ENCODE measurements at places on chromosomes 12 and 14.

GRCh38 chr12:127941332-127941731 is 325.6 kb upstream of the TMEM132C start:
- DNase-seq = no peak

- no peak for DNase-seq
Observed at GRCh38 chr12:77946541-77947061, 115.9 kb downstream of the NAV3 start.

GRCh38 chr12:31618228-31619025 is 27.5 kb upstream of the DENND5B start:
- DNase-seq = no peak

GRCh38 chr12:115074617-115075016 is 390.6 kb upstream of the TBX3 start:
- no peak for DNase-seq

GRCh38 chr14:23910101-23910875 is 43.3 kb upstream of the DHRS4 start:
- peak; percentile 20 for DNase-seq

- no peak for DNase-seq
Observed at GRCh38 chr12:67358781-67359338, 89.7 kb downstream of the CAND1 start.

- no peak for DNase-seq
Observed at GRCh38 chr12:127038761-127039160, 1228.2 kb upstream of the TMEM132C start.

GRCh38 chr14:77988096-77988870 is 181.9 kb upstream of the NRXN3 start:
- DNase-seq = no peak

DNA sequence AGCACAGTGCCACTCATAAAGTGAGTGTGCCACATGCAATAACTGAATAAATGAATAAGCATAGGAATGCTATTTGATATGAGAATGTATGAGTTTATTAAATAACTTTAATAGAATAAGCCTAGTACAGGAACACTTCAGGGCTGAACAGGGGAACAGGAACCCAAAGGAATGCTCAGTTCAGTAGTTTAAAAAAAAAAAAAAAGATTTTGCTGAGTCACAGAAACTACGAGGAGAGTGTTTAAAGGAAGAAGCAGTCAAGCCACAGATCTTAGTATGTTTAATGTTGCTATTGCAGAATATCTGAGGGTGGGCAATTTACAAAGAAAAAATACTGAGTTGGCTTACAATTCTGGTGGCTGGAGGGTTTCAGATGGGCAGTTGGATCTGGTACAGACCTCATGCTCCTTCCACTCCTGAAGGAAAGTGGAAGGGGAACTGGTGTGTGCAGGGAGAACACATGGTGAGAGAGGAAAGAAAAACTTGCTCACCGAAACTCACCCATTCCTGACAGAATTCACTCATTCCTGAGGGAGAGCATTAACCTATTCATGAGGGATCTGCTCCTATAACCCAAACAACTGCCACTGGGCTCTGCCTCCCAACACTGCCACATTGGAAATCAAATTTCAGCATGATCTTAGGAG is 880.3 kb upstream of the MGAT4C start:
- DNase-seq = no peak

DNA sequence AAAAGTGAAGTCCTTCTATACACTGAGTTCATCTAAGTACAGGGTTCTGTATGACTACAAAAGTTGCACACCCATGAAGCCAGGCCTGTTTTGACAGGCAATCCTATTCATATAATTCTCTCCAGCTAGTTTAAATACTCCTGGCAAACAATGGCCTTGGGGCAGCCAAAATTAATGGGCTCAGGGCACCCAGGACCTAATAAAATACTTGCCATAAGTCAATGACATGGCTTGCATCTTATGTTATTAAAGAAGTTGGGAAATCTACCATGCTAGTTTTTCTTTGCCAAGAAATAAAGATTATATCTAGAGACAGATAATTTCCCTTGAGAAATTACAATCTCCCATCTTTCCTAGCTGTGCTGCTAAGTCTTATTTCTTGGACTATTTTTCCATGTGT is 11.1 kb upstream of the TMTC1 start:
- no peak for DNase-seq

DNA sequence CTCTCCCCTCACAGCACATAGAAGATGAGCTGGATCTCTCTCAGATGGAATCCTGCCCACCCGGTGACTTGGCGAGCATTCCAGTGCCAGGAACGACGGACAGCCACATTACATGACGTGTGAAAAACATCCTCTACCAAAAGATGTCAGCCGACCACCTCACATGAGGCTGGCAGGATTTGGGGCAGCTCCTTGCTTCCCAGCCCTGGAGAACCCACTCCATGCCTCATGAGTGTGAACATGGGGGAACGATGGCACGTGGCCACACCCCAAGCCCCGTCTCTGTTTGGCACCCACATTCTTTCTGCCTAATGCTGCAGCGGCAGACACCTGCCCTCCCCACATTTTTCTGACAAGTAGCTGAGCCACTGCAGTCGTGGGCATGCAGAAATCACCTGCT is 202.5 kb downstream of the CALM1 start:
- DNase-seq = no peak

GRCh38 chr14:78637489-78637888 is 467.3 kb downstream of the NRXN3 start:
- DNase-seq = no peak

- DNase-seq = no peak
Observed at GRCh38 chr14:102346645-102347044, 16.0 kb downstream of the CINP start.

DNA sequence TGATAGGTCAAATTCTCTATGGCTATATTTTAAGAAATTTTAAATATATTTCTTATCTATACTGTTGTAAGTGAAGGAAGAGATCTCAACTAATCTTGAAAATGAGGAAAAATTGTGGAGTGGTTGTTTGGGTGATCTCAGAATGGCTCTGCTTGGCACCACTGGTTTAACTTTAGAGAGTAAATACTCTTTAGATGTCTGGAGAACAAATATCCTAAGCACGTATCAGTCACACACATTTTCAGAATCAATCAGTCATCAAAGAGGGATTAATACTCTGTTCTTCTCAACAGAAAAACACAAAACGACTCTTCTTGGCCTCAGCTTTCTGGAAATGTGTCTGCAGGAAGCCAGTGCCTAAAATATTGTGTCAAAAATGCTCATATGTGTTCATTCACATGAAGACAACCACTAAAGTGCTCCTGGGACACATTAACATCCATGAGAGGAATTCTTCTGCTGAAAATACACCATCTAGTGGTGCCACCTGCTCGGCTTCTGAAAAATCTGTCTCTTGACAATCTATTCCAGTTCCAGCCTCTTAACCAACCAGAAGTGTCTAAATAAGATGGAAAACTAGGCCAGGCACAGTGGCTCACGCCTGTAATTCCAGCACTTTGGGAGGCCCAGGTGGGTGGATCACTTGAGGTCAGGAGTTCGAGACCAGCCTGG is 81.1 kb upstream of the CCDC198 start:
- no peak for DNase-seq

DNA sequence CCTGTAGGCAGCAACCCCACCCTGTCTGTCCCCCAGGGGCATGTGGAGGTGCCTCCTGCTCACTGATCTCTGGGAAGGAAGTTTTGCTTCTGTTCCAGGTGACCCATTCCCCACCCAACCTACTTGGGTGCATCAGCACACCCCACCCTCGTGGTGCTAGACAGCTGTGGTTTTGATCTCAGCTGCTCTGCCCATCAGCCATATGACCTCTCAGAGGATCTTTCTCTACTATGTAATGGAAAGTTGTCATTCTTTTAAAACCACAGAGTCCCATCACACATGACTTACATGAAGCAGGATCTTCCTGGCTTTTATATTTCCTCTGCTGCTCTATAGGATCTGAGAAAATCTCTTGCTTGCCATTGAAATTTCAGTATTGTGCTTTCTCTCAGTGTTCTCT is 13.5 kb upstream of the KRT82 start:
- DNase-seq = no peak

- DNase-seq = no peak
Observed at GRCh38 chr12:104641862-104642261, 185.1 kb downstream of the CHST11 start.

- DNase-seq = peak; percentile 27
Observed at GRCh38 chr12:49131051-49131893, at the start of gene TUBA1B. TUBA1B (minus strand) TSS chr12:49131395; CDS start chr12:49131300, 95 bp downstream.

DNA sequence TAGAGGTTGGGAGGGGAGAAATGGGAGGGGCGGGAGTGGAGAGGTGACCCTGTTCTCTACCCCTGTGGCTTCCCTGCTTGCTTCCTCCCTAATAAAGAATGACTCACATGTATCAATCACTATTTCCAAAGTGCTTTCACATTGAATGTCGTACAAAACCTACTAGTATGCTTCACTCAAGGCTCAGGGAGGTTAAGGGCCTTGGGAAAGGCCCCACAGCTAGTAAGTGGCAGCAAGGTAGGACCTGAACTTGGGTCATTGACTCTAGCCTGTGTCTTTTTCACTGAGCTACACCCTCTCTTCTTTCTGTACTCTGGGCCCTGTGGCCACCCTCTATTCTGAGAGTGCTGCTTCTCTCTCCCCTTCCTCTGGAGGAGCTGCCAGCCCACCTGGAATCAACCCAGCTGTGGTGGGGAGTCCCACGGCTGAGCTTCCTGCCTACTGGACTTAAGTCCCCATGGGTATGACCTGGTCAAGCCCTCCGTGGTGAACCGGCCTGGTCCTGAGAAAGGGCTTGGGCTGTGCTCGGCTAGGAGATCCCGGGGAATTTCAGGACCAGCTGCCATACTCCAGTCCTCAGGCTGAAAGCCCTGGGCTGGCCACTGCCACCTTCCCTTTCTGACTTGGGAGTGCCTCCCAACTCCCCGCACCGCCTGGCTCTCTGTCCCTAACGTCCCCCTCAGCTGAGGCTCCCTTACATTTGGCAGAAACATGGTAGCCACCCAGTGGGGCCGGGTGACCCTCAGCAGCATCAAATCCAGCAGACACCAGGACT is 13.0 kb downstream of the SLC48A1 start:
- no peak for DNase-seq

GRCh38 chr14:70188322-70188658 is 461 bp downstream of the SLC8A3 start:
- no peak for DNase-seq

DNA sequence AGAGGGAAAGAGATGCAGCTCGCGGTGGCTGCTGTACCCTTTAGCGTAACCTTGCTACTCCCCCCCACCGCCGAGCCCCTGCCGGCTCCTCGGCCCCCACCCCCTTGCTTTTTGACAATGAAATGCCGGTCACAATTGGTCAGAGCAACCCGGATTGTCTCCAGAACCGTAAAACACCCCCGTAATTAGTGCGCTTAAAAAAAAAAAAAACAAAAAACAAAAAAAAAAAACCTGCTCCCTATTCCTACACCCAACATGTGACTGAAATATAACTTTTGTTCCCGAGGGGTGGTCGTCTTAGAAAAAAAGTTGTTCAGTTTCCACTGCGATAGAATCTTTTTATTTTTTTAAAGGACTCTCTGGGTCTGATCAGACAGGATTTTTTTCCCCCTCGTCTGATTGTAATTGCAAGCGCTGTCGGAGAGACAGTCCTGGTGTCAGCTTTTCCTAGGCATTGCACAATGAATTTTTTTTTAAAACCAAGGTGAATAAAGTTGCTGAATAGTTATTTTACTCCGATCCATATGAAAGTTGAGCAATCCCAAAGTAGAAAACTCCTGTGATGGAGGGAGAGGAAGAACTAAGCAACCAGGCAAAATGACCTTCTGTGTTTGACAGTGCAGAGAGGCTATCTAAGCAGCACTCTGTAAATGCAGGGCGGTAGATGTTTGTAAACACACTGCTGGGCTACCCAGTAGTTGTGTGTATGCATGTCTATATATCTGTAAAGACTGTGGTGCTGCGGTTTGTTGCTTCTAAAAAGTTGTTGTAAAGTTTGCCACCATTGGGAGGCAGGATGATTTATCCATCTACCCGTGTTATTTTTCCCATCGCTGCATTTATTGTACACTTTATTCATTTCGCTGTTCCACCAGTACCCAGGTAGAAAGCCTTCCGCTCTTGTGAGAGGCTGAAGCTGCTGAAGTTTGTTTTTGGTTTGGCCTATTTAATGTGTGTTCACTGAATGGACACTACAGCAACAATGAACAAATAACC is 1.1 kb downstream of the ETV6 start:
- DNase-seq = no peak

DNA sequence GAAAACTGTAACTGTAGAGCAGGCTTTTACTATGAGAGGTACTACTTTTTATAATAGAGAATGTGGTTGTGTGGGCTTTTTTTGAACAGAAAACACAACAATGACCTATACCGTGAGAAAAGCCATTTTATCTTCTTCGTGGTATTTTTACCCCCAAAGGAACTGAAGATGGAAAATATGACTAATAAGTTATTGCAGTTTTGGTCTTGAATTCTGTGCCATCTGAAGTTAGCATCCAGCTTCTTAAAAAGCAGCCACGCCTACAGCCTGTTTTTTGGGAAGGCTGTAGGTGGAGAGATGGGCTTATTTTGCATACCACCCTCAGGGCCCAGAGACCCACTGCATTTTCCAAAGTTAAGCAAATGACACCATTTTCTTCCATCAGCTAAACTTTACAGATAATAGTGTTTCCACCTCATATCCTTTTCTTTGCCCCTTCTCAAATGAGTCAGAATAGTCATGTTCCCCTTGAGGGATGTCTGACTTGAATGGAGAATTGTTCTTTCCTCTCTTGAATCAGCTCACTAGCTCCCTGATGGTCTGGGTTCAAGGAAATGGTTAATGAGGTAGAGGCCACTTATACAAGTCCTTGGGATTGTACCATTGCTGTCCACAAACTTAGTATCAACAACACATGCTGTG is 53.0 kb downstream of the TBC1D30 start:
- DNase-seq = no peak

- no peak for DNase-seq
Observed at GRCh38 chr12:122851820-122852219, 16.6 kb downstream of the HIP1R start.

GRCh38 chr14:61581340-61581739 is 114.0 kb upstream of the HIF1A start:
- DNase-seq = no peak

GRCh38 chr14:101839236-101839635 is 77.7 kb downstream of the PPP2R5C start:
- no peak for DNase-seq
